ENCODE measurements at places on chromosomes 1 and 21.

GRCh38 chr1:213041443-213041842 is 9.6 kb upstream of the RPS6KC1 start:
- DNase-seq: no peak

GRCh38 chr1:162421258-162422164 is 9.6 kb upstream of the SH2D1B start:
- no peak for DNase-seq

- no peak for DNase-seq
These were observed 10.0 kb downstream of the ZNF672 start for GRCh38 chr1:248847956-248848561.

DNA sequence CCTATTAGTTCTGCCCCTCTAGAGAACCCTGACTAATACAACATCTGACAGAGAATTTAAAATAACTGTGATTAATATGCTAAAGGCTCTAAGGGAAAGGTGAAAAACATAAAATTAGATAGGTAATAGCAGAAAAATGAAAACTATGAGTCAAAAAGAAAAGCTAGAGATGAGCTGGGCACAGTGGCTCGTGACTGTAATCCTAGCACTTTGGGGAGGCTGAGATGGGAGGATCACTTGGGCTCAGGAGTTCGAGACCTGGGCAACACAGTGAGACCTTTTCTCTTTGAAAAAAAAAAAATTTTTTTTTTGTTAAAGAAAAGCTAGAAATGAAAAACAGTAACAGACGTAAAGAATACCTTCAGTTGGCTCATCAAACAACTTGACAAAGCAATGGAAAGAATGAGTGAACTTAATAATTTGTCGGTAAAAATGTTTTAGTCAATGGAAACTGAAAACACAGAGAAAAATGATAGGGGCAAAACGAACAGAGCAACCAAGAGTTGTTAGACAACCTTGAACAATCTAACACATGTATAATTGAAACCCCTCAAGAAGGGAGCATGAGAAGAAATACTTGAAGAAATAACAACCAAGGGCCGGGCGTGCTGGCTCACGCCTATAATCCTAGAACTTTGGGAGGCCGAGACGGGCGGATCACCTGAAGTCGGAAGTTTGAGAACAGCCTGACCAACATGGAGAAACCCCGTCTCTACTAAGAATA is 132.9 kb upstream of the GFI1 start:
- no peak for DNase-seq

- peak; percentile 95 for DNase-seq
These were observed 43.4 kb upstream of the PIGV start for GRCh38 chr1:26744075-26744959.

- DNase-seq: no peak
These were observed 75.6 kb downstream of the SYT6 start for GRCh38 chr1:114078116-114078515.

DNA sequence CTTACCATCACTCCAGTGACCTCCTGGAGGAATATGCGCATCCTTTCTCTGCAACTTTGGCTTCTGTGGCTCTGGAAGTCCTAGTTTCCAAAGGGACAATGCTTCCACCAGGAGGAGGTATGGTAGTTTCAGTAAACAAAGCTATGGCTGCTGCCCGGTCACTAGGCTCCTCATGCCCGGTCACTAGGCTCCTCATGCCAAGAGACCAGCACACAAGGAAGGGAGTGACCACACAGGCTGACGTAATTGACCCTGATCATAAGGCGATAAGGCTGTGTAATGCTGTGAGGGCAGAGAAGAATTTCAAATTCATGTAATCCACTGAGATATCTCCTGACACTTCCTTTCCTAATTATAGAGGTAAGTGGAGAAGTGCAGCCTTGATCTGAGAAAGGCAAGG is 102.9 kb downstream of the DTL start:
- no peak for DNase-seq

- no peak for DNase-seq
These were observed 189.7 kb upstream of the ADGRL4 start for GRCh38 chr1:79196211-79196610.

- no peak for DNase-seq
These were observed 66.6 kb upstream of the CACHD1 start for GRCh38 chr1:64403331-64403730.

GRCh38 chr1:3688356-3689137 is 36.2 kb downstream of the TP73 start:
- no peak for DNase-seq

GRCh38 chr1:154206196-154206595 is at the start of gene CFAP141:
Gene CFAP141, minus strand, starts transcription at chr1:154206333. Its CDS starts 26 bp downstream, at chr1:154206307.
- DNase-seq: no peak

DNA sequence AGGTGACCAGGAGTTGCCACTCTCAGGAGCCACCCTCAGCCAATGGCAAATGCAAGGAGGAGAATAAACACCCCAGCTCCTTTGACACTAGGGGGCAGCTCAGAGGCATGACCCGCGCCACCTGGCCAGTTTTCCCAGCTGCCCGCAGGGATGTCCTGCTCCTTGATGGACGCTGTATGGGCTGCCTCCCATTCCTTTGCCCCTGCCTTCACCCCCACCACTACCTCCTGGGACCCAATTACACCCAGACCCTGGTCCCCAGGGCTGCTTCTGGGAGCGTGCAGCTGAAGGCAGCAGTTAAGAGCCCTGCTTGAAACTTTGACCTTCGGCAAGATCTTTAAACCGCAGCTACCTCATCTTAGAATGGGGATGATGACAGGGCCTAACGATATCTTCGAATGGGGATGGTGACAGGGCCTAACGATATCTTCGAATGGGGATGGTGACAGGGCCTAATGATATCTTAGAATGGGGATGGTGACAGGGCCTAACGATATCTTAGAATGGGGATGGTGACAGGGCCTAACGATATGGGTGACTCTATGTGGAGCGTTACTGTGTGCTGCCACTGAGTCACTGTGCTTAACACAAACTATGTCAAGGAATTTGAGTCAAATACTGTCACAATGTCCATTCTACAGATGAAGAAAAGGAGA is 163.0 kb upstream of the KAZN start:
- no peak for DNase-seq

GRCh38 chr1:68703921-68704354 is 207.1 kb upstream of the DEPDC1 start:
- DNase-seq: no peak

GRCh38 chr1:57248830-57249229 is 175.0 kb downstream of the DAB1 start:
- no peak for DNase-seq

DNA sequence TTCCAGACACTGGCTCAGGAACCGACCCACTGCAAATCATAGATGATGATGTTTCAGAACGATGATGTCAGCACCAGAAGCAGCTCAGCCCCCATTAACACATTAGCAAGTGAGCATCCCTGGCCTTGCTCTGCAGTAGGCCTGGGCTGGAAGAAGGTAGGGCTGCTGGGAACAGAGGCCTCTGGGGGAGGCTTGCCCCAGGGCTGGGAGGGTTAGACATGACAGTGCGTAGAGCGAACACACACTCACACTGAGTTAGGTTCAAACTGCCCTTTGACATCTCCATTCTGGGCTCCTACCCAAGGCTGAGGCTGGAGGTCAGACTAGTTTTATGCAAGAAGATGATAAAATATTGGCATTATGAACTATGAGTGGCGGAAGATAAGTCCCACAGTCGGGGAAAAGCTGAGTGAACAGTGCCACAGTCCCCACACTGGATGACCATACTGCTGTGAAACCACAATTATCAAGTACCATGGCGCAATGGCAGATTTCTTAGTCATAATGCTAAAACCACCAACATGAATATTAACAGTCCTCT is 91.1 kb downstream of the DMRTB1 start:
- no peak for DNase-seq

DNA sequence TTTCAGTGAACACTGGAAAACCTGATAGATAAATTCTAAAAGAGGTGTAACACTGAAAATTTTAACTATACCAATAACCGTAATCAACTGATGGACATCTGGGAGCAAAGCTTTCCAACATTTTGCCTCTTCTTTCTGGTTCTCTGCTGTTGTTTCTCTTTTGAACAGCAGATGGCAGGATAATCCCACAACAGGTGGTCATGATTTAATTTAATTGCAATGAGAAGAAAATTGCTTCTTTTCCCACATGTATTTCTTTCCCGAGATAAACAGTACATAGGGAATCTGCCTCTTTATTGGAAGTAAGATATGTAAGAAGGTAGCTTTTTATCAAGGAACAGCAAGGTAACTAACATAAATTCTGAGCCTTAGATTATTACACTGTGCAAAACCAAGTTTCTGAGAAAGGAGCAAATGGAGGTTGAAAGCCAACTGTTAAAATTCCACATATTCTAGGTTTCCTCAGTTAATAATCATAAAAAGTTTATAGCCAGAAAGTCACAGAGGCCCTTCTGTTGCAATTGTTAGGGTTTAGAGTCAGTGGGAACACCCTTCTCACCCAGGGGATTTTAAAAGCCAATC is 72.9 kb downstream of the RPS6KA1 start:
- no peak for DNase-seq

DNA sequence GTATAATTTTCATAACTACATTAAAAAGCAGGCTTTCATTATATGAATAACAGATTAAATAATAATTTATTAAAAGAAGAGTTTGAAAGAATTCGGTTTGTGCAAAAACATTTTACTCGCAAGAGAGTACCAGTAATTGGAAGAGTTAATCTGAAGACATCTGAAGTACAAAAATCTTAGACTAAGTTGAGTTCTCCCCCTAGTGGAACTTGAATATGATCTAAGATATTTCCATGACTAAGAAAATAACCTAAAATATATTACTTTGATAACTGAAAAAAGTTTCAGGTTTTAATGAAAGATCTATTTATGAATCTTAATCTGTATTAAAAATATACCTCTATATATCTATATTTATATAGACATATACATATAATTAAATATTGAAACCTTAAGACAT is 112.5 kb upstream of the GFI1 start:
- no peak for DNase-seq

DNA sequence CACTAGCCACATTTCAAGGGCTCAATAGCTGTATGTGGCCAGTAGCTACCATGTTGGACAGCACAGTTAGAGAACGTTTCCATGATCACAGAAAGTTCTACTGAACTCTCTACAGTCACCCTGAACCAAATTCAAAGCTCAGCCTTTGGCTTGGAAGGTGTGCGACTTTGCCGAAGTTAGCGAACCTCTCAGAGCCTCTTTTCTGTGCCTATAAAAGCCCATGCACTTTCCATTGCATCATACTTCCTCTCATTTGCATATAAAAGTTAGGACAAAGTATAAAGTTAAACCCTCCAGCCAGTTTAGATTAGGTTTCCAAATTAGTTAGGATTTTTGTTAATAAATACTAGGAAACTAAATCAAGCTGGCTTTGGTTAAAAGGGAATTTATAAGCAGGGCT is 4.7 kb upstream of the SLC1A7 start:
- DNase-seq: no peak

GRCh38 chr1:162303004-162303344 is 73.7 kb downstream of the SPATA46 start:
- no peak for DNase-seq

- no peak for DNase-seq
These were observed 17.1 kb upstream of the CCDC190 start for GRCh38 chr1:162878000-162878596.

DNA sequence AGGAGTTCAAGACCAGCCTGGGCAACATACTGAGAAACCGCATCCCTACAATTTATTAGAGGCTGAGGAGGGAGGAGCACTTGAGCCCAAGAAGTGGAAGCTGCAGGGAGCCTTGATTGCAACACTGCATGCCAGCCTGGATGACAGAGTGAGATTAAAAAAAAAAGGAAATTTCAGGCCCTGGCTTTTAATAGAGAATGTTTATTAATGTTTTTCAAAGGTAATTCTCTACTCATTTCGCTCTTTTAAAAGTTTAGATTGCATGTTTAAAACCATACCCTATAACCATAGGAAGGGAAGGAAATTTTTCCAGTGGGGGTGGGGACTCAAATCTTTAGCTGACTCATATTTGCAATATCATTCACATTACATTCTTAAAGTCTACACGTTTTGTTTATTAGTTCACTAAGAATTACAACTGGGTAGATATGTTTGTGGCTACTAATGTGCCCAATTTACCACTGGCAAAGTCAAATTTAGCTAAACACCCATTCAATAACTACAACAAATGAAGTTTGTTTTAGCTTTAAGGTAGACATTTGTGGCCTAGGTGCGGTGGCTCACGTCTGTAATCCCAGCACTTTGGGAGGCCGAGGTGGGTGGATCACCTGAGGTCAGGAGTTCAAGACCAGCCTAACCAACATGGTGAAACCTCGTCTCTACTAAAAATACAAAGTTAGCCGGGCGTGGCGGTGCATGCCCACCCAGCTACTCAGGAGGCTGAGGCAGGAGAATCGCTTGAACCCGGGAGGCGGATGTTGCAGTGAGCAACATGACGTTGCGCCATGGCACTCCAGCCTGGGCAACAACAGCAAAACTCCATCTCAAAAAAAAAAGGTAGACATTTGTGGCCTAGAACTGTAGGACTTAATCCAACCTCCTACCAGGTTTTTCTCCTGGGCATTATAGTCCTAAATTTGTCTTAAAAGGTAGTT is 5.0 kb downstream of the KDM5B start:
- DNase-seq: no peak

Data from SIG-M5 (cell line).